ENCODE measurements at places on chromosomes 12 and 14.

- no peak for DNase-seq
Measured at GRCh38 chr12:51752234-51752889, 96.2 kb downstream of the FIGNL2 start.

DNA sequence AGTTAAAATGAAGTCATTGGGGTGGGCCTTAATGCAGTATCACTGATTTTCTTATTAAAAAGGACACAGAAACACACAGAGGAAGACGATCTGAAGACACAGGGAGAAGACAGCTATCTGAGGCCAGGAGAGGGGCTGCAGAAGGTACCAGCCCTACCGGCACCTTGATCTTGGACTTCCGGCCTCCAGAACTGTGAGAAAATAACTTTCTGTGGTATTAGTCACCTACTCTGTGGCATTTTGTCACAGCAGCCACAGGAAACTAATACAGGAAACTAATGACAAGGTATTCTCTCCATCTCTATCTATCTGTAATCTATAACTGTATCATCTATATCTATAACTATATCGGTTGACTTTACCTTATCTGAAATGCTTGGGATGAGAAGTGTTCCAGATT, 1149.5 kb downstream of the BCL11B start:
- DNase-seq, result no peak

GRCh38 chr12:109725321-109726105, 11.9 kb downstream of the FAM222A start:
- DNase-seq, result no peak

- no peak for DNase-seq
Measured at GRCh38 chr12:45309836-45310626, 94.1 kb downstream of the ANO6 start.

DNA sequence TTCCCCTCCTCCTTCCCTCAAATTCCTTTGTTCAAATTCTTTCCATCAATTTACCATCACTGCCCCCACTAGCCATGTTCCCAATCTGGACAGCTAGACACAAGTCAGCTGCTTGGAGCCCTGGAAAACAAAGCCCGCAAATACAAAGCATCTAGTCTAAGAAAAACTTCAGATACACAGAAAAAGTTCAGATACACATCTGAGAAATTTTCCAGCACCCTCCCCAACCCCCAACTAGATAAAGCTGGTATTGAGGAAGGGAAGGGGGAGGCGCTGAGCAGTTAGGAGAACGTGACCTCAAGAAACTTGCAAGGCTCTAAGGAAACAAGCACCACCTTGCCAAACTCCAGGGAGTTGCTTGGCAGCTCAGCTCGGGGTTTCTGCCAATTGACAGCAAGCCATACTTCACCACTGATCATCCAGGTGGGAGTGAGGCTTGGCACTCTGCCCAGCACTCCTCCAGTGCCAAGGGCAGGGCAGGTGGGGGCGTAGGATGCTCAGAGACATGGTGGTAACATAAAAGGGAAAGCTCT, 5.1 kb upstream of the CNIH1 start:
- DNase-seq, result no peak

- DNase-seq, result no peak
Measured at GRCh38 chr14:74457565-74457895, 31.5 kb upstream of the SYNDIG1L start.

DNA sequence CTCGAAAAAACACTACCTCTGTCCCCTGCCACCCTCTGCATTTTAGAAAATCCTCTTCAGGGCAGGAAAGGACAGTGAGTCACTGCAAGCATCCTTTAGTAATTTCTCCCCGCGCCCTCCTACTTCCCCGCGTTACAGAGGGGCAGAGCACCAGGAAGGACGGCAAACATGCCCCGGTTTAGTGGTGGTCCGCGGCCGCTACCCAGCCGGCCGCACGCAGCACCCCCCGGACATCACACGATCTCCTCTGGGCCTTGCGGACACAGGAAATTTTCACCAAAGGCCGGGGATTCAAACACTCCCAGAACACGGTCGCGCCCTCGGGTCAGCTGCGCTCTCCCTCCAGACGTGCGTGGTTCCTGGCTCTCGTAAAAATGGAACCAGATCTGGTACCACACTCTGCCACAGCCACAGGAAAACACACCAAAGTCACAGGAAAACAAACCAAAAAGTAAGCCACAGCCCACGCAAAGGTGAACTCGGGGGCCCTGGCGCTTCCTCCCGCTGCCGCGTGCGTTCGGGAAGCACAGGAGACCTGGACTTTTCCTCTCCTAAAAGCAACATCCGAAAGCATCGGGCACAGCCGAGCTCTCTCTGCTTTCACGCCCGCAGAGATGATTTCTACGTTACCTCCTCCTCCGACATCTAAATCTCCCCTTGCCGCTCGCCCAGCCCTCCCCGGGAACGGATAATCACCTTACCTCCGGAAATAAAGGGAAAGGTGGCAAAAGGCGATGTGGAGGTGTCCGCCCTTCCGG, 839 bp downstream of the SLC38A1 start:
- peak; percentile 55 for DNase-seq

GRCh38 chr12:6764011-6764828, 1.9 kb upstream of the PTMS start:
- DNase-seq, result peak; percentile 65

DNA sequence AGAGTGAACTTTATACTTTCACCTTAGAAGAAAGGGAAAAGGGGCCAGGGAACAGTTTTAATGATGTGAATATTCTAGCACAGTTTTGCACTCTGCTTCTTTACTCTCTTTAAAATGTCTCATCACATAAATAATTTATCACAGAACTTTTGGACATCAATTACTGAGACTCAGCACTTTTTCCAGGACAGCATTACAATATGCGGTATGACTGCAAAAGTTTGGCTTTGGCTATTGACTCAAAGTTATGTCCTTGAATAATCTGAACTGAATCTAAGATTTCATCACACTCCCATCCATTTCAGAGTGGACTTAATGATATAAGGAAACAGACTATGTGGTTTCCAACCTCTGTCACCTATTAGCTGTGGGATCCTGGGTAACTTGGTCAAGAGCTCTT, 11.7 kb downstream of the CCER1 start:
- no peak for DNase-seq

- no peak for DNase-seq
Measured at GRCh38 chr14:21874167-21874566, 200.5 kb upstream of the OR4E1 start.

- DNase-seq, result no peak
Measured at GRCh38 chr14:94936401-94936892, 166.5 kb upstream of the GSC start.

DNA sequence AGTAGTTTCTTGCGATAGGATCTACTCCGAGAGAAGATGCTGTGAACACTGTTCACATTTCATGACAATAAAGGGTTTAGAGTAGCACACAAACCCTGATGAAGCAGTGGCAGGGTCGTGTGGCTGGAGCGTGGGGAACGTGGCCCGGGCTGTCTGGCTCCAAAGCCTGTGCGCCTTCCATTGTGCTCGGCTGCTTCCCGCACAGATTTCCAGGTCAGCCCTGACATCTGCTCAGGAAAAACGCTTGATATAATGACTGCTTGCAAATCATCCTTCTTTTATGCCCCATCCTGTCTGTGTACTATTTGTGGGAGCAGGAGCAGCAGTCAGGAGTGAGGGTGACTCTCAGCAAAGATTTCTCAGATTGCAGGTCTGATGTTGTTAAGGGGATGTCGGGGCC, 78.6 kb downstream of the EML1 start:
- no peak for DNase-seq

- no peak for DNase-seq
Measured at GRCh38 chr12:66500091-66500490, 178.8 kb downstream of the GRIP1 start.

- DNase-seq, result peak; percentile 76
Measured at GRCh38 chr14:106518054-106518943, 991.9 kb downstream of the TMEM121 start.

GRCh38 chr14:93045965-93046704, 69.6 kb downstream of the ITPK1 start:
- DNase-seq, result no peak

- DNase-seq, result no peak
Measured at GRCh38 chr12:29431513-29431912, 50.5 kb upstream of the ERGIC2 start.

GRCh38 chr12:117363056-117363662, 1.7 kb upstream of the NOS1 start:
- no peak for DNase-seq

DNA sequence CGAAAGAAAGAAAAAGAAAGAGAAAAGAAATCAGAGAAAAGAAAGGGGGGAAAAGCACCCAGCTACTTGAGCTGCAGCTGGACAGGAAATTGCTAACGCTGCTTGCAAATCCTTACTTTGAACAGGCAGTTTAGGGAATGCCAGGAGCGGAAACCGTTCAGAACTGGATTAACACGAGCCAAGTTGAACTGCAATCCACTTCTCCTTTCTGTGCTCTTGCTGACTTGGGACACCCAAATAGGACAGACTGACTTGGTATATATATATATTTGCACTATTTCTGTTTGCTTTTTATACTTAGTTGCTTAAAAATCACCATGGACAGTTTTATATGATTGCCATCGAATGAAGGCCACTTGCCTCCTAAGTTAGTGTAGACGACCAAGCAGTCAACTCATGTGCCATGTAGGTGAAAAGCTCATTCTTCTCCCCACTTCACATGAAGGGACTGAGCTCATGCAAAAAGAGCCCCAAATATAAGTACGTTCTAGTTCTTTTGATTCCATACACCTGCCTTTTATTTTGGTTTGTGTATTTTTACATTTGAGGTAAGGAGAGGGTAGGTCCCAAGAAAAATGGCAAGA, 5.5 kb downstream of the DUSP6 start:
- no peak for DNase-seq

DNA sequence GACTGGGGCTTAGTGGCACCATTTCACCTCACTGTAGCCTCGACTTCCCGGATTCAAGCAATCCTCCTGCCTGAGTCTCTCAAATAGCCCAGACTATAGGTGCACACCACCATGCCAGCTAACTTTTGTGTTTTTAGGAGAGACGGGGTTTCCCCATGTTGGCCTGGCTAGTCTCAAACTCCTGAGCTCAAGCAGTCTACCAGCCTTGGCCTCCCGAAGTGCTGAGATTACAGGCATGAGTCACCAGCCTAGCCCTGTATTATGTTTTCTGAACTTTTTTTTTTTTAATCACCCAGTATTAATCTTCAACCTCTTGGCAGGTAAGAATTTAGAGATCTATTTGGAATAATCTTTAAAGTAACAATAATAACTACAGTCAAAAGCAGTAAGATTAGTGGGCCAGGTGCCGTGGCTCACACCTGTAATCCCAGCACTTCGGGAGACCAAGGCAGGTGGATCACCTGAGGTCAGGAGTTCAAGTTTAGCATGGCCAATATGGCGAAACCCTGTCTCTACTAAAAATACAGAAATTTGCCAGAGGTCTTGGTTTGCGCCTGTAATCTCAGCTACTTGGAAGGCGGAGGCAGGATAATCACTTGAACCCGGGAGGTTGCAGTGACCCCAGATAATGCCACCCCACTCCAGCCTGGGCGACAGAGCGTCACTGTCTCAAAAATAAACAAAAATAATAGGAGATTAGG, 8.6 kb downstream of the NANOG start:
- DNase-seq, result no peak

DNA sequence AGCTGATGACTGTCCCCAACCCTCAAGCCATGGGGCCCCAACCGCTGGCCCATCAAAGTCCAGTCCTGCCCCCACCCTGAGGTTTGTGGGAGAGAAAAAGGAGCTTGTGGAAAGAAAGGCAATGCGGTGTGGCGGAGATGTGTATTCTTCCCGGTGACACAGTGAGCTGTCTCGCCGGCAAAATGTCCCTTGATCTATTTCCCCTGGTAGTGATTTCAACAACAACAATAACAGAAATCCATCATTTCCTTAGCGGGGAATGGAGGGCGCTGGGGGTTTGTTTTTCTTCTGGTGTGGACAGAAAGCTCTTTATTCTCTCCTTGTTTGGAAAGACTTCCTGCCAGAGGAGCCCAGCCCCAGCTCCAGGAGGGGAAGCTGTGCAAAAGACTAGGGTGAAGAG, 93.7 kb upstream of the LHX5 start:
- DNase-seq, result no peak

GRCh38 chr12:19630536-19630935, 191.2 kb downstream of the AEBP2 start:
- DNase-seq, result no peak

DNA sequence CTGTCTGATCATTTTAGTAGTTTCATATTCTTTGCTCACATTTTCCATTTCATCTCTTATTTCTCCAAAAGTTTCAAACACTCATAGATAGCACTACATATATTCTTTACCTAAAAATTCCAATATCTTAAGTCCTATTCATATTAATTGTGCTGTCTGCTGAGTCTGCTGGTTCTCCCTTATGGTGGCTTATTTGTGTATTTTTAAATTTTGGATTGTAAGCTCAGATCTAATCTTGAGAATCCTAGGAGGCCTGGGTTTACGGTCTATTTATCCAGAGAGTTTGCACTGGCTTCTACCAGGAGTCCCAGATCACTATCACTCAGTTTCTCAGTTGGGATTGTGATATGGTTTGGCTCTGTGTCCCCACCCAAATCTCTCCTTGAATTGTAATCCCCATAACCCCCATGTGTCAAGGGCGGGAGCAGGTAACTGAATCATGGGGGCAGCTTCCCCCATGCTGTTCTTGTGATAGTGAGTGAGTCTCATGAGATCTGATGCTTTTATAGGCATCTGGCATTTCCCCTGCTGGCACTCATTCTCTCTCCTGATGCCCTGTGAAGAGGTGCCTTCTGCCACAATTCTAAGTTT, 10.2 kb downstream of the NT5DC3 start:
- DNase-seq, result no peak

GRCh38 chr12:27453421-27453820, 6.9 kb downstream of the SMCO2 start:
- DNase-seq, result no peak

DNA sequence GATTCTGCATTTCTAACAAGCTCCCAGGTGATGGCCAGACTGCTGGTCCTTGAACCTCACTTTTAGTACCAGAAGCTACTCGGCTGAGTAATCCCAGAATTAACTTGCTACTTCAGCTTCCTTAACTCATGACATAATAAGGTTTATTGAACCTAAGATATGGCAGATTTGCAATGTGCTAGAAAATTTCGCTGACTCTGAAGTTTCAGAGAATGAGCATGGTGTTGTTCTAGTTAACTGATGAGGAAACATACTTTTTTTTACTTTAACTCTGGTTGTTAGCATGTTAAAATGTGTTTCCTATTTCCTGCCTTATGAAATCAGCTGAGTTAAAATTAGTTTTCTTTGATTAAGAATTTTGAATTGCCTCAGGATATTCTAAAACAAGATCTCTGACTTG, 23.1 kb upstream of the COX16 start:
- DNase-seq, result no peak

DNA sequence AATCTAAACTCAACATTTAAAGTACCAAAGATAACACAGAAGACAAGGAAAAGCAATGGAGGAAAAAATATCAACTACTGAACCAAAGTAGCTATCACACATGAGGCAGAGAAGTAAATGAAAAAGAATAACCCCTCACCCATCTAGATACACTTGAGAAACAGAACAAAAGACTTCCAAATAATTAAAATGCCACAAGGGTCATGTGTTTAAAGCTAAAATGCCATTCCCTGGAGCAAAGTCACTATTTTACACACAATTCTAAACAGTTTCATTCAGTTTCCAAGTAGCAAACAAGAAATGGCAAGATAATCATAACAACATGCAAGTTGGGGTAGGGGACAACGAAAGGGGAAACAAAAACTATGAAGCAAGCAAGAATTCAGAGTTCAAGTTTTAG, 12.0 kb downstream of the OSBPL8 start:
- DNase-seq, result no peak

GRCh38 chr12:56332512-56333196, 1.1 kb downstream of the PAN2 start:
- DNase-seq, result no peak

Data from stimulated activated naive CD8-positive, alpha-beta T cell treated with anti-CD3 and anti-CD28 coated beads, Interleukin-15, amount 100 ng/mL, for 72 hours (primary cell).